ENCODE measurements at places on chromosomes 5 and 9.
A peak's percentile ranks its signal among the peaks of the same experiment; 100 is the strongest.

GRCh38 chr5:124604419-124604818, 142.0 kb downstream of the ZNF608 start:
- DNase-seq = no peak

GRCh38 chr5:175814691-175815090, 56.7 kb upstream of the CPLX2 start:
- no peak for DNase-seq

GRCh38 chr9:15927161-15927560, 374.3 kb downstream of the CCDC171 start:
- DNase-seq = no peak

DNA sequence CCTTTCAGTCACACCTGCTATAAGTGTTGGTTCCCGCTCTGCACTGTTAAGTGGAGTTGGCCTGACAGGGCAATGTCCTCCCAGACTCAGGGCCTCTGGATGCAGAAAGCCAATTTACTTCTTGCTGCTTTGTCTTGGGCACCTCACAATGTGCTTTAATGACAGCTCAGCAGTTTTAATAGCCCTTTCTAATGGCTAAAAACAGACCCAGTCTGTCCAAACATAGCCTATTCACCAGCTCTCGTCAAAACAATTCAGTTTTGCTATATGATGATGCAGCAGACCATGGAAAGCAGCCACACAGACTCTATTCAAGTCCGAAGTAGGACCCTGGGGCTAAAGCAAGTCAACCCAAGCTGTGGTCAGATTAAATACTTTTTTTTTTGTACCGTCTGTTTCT, 529.1 kb upstream of the SEMA6A start:
- DNase-seq = no peak

DNA sequence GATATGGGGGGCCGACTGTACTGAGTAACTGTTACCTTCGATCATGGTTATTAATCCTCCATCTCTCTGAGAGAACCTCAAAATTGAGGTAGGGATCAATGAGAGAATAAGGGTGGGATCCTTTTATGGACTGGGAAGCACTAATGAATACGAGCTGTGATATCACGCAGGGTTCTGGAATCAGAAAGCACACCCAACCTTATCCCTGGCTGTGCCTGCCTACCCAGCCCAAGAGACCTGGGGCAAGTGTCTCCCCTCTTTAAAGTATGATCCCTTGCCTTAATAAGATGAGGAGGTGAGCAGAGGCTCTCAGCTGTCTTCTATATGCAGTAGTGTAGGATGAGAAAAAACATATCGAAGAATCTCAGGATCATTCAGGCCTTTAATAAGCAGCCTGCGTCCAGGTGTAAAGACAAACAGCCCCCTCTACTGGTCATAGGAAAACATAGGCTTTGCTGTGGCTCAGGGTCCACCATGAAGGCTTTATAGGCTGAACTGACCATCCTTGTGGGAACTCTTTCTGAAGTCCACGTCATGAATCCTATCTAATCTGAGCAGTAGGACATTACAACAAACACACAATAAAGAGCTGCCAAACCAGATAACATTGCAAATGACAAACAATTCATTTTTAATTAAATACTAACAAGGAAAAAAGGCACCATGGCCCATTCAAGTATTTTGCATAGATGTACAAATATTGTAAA, 16.8 kb downstream of the NIPAL4 start:
- DNase-seq = no peak

GRCh38 chr5:57929271-57929670, 446.7 kb upstream of the ACTBL2 start:
- DNase-seq = no peak

DNA sequence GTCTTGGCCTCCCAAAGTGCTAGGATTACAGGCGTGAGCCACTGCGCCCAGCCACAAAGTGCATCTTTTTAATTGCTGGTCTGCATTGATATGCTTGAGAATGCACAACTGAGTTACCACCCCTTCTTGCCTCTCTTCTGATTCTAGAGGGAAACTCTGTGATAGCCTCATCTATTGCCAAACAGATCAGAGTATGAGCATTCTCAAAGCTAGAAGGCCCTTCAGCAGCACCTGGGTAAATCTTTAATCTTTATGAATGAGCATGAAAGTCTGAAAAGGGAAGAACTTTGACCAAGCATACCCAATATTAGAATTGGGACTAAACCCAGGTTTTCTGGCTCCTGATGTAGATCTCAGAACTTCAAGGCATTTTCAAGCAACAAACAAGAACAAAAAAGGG, 298.3 kb upstream of the TNC start:
- DNase-seq = no peak

DNA sequence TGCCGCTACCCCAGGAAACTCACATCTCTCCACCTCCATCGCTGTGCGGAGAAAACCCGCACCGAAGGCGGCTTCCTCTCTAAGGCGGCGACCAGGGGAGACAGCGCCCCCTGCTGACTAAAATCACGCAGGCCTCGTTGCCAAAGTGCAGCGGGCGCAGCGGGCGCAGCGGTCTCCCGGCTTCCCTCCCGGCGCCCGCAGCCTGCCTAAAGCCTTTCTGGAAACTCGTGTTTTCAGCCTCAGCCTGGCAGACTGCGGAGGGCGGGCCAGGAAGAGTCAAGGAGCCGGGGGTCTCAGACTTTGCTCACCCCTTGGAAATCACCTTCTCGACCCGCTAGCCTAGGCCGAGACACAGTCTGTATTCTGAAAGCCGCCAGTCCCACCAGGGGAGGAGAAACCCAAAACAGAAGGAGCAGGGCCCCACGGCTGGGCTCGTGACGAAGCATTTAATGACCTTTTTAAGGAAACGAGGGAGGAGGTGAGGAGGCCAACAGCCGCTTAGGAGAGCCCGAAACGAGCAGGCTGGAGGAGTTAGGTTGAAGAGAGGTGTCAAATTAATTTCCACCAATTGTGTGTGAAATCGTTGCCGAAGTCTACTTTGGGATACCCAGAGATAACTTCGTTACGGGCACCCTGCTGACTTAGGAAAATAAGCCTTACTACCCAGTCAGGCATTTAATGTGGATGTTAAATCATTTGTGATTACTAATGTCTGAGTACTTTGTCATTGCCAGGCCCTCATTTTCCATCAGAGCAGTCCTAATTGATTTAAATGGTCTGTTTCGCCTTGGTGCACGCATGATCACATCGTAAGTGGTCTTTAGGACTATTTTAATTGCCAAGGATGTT, 7.3 kb upstream of the FOXB2 start:
- DNase-seq = peak; percentile 53

DNA sequence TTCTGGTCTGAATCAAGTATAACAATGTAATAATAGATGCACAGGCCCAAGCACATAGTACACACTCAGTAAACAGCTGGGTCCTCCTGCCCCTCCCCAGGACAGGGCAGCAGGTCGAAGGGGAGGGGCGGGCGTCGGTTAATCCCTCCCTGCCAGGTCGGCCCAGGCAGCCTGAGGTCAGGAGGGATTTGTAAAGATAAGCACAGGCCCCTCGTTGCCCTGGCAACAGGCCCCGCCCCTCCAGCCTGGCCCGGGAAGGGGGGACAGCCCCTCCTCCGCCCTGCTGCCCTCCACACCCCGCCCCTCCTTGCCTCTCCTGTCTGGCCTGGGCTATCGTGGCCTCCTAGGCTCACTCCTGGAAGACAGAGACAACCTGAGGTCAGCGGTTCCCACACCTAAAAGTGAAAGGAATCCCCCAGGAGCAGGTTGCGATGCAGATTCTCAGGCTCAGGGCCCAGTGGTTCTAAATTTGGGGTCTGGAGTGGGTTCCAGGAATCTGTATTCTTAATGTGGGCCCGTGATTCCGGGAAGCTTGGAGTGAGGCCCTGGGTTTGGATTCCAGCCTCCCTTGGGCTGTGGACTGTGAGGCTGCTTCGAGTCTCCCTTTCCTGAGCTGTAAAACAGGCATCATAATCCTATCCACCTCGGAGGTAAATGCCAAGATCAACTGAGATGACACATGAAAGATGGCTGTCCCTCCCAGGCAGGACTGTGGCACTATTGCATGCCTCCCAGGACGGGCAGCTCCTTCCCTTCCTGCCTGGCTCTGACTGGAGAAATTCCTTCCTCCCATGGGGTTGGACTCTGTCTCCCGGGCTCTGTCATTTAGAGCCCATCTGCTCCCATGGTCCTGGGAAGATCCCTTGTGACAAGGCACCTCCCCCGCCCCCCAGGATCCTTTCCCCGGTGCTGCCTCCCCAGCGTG, 4.4 kb downstream of the CRB2 start:
- no peak for DNase-seq

- no peak for DNase-seq
Measured at GRCh38 chr9:91816356-91816755, 133.7 kb downstream of the ROR2 start.

DNA sequence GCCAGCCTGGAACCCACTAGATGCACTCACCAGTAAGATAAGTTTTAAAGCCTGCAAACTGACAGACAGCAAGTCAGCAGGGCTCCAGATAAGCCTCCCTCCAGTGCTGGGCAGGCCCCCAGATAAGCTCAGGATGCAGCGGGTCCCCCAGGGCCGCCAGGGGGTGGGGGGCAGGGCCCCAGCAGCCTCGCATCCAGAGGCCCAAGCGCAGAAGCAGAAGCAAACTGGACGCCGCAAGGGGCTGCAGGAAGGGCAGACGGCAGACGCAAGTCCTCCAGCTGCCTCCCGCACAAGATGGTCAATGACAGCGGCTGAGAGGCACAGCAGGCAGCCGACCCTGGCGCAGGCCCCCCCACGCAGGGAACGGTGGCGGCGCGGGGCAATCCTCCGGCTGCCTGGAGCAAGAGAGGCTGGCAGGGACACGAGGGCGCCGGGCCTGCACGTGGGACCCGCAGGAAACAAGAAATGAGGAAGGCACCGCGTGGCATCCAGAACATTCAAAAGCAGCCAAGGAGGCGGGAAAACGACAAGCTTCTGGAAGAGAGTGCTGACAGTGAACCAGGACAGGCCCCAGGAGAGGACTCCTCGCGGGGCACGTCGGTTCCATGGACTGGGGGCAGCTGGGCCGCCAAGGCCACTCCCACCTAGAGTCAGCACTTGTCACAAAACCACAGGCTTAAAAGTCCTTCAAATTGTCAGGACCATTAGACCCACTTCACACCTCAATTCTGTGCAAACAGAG, 49.8 kb downstream of the ROR2 start:
- DNase-seq = no peak

DNA sequence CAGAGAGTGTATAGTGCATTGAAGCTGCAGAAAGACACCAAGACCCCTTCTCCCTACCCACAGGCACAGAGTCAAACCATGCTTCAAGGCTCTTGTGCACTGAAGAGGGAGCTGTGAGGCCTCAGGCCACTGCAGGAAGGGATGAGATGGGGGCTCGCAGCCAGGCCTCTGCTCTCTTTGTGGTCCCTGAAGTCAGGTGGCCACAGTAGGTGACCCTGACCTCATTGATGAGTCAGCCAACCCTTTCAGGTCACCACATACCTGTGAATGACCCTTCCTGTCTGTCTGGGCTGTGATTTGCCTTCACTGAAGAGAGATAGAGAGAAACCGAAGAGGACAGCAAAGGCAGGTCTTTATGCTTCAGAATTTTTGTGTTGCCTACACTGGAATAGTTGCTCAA, 372.1 kb downstream of the ACTL7B start:
- DNase-seq = no peak

- no peak for DNase-seq
Measured at GRCh38 chr5:21663082-21663481, 1190.1 kb downstream of the CDH12 start.

- DNase-seq = no peak
Measured at GRCh38 chr9:136823136-136824046, 15.6 kb downstream of the RABL6 start.

GRCh38 chr9:114098021-114098935, 814 bp downstream of the KIF12 start:
- no peak for DNase-seq

GRCh38 chr5:9429691-9430215, 116.1 kb downstream of the SEMA5A start:
- no peak for DNase-seq

GRCh38 chr5:85109616-85110015, 724.9 kb upstream of the EDIL3 start:
- no peak for DNase-seq

GRCh38 chr5:135990528-135991255, 35.9 kb upstream of the LECT2 start:
- DNase-seq = no peak

DNA sequence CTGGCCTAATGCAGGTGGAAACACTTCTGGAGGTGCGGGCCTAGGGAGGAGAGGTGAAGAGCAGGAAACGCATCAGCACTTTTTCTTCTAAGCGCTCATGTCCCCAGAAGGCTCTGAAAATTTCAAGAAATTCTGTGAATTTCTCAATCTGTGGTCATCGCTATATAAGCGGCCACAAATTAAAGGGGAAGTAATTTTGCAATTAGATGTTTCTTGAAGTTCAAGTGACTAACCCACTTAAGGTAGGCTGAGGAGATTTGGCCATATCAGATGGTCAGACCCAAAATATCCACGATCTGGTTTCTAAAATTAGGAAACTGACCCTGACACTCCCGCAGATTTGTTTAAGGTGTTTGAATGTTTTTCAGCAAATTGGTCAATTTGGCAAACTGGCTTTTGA, 16.6 kb upstream of the HMGCR start:
- no peak for DNase-seq

DNA sequence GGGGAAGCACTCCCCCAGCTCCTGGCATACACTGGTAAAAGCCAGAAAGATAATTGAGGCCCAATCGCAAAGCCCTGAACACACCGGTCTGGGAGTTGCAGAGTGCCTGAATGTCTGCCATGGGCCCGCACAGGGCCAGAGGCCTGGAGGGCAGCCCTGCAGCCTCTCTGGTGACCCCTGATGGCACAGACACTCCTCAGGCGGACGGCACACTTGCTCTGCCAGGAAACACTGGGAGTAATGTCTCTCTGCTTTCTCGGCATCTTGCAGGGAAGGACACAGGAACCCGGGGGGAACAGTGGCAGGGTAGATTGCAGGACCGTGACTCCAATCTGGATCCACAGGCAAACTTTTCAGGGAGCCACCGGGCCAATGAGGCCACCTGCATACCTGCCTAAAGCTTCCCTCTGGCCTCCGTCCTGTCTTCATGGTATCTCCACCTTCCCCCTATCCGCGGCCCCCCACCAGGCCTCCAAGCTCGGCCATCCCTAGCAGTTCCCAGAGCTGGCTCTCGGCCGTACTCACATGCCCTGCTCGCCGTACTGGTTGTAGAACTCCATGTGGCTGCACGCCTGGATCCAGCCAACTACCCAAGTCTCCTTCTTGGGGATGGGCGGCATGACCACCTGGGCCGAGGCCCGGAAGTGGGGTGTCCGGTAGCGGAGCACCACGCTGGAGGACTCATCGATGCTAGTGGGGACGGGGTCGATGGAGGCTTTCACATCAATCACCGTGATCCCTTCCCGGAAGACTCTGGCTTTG, 797 bp downstream of the FAM78A start:
- no peak for DNase-seq

GRCh38 chr9:113614843-113615648, 151.5 kb downstream of the RGS3 start:
- no peak for DNase-seq
